ENCODE measurements at places on chromosomes 3 and 15.

DNA sequence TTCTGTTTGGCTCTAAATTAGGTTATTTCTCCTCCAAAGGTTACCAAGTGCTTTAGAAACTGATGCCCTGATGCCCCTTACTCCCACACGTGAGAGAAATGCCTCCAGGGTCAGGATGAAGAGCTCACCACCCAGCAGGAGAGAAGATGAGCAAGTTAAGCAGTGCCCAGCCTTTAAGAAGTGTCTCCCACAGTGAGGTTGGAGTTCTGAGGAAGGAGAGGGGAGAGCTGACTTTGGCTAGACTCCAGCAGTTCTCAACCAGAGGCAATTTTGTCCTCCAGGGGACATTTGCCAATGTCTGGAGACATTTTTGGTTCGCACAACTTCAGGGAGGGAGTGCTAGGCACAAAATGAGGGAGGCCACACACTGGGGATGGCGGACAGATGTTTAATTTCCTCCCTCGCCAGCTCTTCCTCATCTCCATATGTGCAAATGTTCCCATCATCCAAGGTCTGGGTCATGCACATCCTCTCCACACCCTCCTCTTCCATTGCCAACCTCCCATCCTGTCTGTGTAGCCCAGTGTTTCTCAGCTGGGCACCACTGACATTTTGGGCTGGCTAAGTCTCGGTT lies 50.6 kb upstream of the SLC7A14 start:
- no peak for DNase-seq

GRCh38 chr15:38991126-38991525 lies 426.5 kb upstream of the RASGRP1 start:
- peak; percentile 50 for DNase-seq

DNA sequence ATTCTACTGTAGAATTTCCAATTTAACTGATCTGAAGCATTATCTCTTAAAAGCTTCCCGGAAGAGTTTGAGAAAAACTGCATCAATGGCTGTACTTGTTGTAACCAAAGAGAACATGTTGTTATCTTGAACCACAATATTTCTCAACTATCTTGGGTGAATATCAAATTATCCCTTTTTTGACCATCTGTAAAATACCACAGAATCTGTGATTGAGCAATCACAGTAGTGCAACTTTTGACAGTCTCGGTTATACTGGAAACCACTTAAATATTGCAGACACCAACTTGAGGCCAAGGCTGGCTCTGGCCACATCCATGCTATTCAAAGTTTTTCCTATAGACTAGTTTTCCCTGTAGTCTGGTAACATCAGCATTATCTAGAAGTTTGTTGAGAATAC lies 842.8 kb upstream of the EPHA6 start:
- no peak for DNase-seq

GRCh38 chr3:88991496-88991895 lies 115.9 kb upstream of the EPHA3 start:
- DNase-seq, result peak; percentile 73

DNA sequence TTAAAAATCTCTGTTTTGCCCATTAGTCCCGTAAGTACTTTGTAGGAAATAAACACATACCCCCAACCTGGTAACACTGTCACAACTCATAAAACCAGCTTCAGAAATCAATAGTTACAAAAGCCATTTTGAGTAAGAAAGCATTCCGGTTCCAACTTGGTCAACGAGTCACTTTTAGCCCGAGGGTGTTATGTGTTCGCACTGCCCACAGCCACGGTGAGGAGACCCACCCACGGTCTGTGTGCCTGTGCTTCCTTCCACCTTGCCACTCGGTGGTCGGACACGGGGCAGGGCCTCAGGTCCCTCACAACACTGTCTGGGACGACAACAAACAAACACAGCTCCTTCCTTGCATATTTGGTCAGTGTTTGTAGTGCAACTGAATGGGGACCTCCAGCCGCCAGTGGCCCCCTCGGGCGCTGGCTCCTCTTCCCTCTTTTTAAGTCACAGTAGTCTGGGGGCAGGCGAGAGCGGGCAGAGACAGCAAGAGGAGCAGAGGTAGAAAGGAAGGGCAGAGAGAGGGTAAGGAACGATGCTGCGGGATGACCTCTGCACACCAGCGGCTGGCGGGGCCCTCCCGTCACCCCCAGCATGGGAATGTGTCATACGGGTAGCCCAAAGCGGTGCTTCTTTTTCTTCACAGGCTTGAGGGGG lies 5.2 kb upstream of the MUSTN1 start:
- DNase-seq, result no peak

DNA sequence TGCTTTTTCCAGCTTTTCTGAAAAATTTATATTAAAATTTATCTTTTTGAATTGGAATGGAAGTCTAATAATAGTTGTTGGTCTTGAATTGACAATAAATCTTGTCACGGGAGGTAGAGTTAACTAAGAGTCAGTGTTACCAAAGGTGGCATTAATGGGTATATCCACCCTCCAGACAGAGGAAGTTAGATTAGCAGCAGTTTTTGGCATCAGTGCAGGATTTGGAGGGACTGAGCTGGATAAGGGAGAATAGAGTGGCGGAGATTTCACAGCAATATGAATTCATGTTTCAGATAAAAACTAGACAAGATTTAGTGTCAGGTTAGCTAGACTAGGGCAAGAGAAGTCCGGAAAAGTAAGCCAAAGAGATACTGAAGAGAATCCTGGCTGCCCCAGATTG lies 201.3 kb upstream of the ZBTB20 start:
- no peak for DNase-seq

DNA sequence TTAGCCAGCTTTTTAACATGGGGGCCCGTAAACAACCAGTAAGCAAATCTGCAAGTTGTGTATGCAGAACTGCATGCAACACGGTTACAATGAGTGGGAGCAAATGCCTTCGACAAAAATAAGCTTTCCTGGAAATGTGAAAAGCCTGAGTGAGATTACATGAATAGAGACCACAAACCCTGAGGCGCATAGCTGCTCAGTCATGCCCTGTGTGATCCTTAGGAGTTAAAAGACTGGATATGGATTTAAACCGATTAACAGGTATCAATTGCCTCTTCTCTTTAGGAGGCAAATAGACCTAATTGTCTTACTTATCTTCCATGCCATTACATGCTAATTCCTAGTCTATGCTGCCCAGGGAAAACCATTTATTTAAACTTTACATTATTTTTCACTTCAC lies 810.3 kb downstream of the ROBO1 start:
- DNase-seq, result no peak

DNA sequence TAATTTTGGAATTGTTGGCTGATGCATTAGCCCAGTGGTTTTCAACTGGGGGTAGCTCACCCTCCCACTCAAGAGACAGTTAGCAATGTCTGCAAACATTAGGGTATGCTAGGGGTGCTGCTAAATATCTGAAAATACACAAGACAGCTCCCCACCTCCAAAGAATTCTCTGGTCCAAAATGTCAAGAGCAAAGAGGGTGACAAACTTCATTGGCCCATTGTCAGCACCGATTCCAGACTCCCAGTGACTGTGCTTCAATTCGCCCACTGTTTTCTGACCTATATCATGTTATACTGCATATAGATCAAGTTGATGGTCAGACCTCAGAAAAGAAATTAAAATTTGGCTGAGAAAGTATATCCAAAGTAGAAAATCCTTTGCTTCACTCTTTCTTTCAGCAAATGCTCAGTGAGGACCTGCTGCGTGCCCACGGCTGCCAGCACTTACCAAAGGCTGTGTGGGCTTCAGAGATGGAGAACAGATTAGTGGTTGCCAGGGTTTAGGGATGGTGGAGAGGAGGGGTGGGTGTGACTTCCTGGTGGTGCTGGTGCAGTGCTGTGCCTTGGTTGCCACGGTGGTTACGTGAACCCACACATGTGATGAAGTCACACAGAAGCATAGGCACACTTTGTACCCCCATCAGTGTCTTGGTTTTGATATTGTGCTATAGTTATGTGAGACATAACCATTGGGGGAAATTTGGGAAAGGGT lies 204.0 kb downstream of the PLCL2 start:
- no peak for DNase-seq

- no peak for DNase-seq
These were observed 15.6 kb upstream of the IGSF10 start for GRCh38 chr3:151476344-151477018.

- DNase-seq, result no peak
These were observed 260.6 kb downstream of the GOLGA6L6 start for GRCh38 chr15:20280933-20281463.

- no peak for DNase-seq
These were observed 42.0 kb upstream of the ATP2B2 start for GRCh38 chr3:10547413-10547812.

- peak; percentile 49 for DNase-seq
These were observed 27.9 kb upstream of the TGFBR2 start for GRCh38 chr3:30578479-30578878.

GRCh38 chr3:134559591-134559990 lies 73.7 kb downstream of the CEP63 start:
- DNase-seq, result no peak

DNA sequence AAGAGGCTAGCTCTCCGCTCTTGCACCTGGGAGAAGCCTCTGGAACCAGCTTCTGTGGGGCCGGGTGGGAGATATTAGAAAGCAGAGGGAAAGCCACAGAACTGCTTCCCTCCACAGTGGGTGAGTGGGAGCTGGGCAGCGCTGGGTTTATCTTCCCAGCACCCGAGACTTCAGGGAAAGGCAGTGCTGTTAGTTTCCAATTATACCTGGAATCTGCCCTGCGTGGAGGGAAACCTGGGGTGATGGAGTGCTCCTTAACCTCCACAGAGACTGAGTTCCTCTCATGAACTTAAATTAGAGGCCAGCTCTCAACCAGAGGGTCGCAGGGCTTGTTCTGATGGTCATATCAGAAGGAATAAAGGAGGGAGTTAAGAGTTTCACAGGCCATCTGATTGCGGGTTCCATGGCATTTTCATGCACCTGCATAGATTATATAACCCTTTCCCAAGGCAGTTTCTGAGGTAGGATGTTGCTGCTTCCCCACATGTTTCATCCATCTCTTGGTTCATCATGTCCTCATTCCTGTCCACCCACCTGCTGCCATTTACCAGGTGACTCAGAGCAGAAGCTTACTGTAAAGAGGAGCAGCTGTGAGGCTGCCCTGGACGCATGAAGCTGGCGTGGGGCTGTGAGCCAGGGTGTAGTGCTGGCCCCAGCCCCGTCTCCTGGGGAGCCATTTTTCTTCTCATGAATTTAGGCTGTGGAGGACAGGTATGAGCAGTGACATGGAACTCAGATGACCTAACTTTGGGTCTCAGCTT lies 42.5 kb downstream of the CA12 start:
- peak; percentile 84 for DNase-seq

GRCh38 chr15:95826412-95827195 lies 503.9 kb upstream of the NR2F2 start:
- peak; percentile 44 for DNase-seq

GRCh38 chr3:100358413-100358812 lies 23.9 kb downstream of the NIT2 start:
- no peak for DNase-seq

Measured in epithelial cell of esophagus (primary cell).